CD4-positive, alpha-beta memory T cell (primary cell): ENCODE measurements at places on chromosomes 11 and 22.
A peak's percentile ranks its signal among the peaks of the same experiment; 100 is the strongest.

DNA sequence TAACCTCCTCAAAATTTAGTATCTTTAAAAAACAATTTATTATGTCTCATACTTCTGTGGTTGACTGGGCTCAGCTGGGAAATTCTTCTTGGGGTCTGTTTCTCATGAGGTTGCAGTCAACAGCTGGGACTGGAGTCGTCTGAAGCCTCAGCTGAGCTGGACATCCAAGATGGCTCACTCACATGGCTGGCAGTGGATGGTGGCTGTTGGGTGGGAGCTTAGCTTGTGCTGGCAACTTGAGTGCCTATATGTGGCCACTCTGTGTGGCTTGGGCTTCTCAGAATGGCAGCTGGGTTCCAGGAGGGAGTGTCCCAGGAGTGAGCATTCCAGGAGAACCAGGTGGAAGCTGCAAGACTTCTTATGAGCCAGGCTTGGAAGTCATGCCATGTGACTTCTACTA, 13.2 kb downstream of the THY1 start:
- DNase-seq, result no peak

- DNase-seq, result no peak
Measured at GRCh38 chr11:33444835-33445594, 187.8 kb downstream of the HIPK3 start.

- DNase-seq, result no peak
Measured at GRCh38 chr22:36395915-36396314, 8.1 kb upstream of the MYH9 start.

GRCh38 chr11:121625777-121626506, 173.2 kb upstream of the SORL1-AS1 start:
- DNase-seq, result no peak

DNA sequence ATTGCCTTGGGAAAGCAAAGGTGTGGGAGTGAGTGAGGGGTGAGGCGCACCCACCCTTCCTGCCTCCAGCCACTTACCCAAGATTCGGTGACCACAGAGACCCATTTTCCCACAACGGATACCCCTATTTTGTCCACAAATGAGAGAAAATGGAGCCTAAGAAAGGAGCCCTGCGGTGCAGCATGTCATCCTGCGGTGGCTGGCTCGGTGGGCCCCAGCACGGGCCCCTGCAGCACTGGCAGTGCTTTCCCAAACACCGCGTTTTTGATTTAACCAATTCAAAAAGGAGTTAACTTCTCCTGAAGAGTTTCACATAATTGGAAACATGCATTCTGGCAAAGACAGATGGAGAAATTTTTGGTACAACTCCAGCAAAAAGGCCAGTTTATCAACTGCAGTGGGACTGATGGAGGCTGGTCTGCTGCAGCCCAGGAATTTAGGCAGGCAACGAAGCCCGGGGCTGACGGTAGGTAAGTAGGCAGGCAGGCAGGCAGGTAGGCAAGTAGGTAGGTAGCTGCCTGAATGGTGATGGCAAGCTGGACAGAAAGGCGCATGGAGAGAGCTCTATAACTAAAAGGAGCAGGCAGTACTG, 84.2 kb downstream of the FDX1 start:
- DNase-seq, result no peak

DNA sequence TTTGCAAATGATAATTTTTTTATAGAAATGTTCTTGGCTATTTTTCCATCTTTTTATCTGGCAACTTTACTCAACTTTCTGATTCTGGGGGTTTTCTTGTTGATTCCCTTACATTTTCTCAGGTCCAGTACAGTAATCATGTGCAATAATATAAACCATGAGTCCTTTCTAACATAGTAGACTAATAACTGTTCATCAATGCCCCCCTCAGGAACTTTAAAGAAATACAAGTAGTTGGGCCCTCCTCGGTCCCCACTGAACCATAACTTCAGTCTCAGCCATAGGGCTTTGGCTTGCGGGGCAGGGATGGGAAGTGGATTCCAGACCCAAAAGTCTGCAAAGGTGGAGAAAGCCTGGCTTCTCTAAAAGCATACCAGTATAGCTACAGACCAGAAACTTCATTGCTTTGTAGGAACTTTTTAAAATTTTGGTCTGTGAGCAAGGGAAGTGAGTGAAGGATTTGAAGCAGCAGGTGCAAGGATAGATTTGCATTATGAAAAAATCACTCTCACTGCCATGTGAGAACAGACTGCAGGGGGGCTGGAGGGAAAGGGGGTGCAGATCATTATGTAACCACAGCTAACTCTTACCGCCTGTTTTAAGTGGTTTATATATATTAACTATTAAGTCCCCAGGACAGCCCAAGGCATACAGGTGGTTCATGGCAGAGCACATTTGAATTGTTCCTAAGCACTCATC, 10.4 kb upstream of the TUB start:
- no peak for DNase-seq

GRCh38 chr11:14417186-14417585, 58.2 kb upstream of the RRAS2 start:
- no peak for DNase-seq

DNA sequence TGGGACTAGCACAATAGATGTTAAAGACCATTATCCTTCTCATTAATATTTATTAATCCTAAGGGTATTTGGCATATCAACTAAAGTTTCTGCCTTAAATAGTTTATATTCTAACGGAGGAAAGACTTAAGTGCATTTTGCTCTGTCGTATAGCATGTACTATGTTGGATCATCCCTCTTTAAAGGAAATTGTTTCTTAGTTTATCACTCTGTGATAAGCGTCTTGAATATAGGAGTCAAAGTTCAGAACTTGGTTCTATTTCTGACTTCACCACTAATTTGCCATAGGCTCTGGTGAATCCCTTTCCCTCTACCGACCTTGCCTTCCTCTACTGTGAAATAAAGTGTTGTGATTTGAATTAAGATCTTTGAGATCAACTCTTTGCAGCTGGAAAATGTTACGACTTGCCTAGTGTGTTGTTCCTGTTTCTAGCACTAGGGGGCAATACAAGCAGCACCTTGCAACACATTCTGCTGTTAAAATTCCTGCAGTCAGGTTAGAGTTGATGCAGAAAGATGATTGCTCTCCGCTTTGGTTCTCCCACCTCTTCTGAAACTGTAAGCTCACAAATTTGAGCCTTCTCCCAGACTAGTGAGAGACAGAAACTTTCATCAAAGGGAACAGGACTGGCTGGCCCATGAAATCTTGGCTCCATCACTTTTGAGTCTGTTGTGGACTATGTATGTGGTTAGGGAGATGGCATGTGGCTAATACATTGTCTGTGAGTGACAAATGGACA, 27.8 kb upstream of the ZNRF3 start:
- peak; percentile 59 for DNase-seq

DNA sequence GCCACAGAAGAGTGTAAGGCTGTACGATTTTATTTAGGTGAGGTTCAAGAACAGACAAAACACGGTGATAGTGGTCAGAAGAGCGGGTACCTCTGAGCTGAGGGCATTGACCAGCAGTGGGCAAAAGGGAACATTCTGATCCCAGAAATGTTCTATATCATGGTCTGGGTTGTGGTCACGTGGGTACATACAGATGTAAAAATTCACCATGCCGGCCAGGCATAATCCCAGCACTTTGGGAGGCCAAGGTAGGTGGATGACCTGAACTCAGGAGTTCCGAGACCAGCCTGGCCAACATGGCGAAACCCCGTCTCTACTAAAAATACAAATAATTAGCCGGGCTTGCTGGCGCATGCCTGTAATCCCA, 31.1 kb upstream of the GCAT start:
- DNase-seq, result no peak

- DNase-seq, result no peak
Measured at GRCh38 chr22:28297504-28297903, 378.4 kb upstream of the PITPNB start.

DNA sequence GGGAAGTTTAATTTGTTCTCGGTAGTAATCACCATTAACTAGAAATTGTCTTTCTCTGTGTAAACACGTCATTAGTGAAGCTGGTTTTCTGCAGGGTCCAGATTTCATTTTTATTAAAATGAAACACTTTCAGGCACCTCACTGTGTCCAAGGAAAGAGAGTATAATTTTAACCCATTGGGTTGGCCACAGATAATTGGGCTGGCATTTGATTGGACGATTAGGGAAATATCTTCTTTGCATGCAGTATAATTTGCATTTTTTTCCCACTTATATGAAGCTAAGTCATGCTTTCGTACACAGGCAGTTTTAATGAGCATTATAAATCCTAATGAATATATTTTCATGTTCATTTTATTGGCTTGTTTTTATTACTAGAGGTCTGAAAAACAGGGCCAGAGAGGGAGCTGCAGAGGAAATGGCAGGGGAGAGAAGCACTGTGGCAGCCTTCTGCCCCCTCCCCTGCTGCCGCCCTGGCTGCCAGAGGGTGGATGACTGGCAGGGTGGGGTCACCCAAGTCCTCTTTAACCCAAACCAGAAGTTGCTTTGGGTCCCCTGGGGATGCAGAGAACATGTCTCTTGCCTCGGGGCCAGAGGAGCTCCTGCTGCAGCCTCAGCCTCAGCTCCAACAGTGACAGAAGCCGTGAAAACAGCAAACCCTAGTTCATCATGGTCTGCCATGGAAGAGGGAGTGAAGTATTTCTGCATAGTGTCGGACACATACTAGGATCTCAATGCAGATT, 93.9 kb downstream of the PKNOX2 start:
- no peak for DNase-seq

GRCh38 chr11:67631853-67632174, 2.1 kb upstream of the NUDT8 start:
- no peak for DNase-seq

GRCh38 chr11:16191212-16191867, 165.0 kb downstream of the SOX6 start:
- DNase-seq, result no peak

GRCh38 chr22:39728236-39728860, 157.8 kb downstream of the CACNA1I start:
- DNase-seq, result no peak

DNA sequence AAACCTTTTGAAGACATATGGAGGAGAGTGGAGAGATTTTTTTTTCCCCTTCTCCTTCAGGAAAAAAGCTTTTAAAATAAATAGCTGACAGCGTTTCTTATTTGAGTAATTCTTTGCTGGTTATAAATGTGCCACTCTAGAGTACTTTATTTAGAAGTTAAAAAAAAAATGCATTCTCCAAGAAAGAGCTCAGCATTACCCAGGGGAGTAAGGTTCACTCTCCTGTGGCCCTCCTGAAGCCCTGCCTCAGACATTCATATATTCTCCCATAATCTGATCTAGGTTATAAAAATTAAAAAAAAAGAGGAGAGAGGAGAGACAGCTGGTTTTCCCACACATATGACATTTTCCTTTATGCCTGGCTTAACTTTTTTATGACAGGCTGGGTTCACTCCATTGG, 545.2 kb upstream of the CADM1 start:
- no peak for DNase-seq

DNA sequence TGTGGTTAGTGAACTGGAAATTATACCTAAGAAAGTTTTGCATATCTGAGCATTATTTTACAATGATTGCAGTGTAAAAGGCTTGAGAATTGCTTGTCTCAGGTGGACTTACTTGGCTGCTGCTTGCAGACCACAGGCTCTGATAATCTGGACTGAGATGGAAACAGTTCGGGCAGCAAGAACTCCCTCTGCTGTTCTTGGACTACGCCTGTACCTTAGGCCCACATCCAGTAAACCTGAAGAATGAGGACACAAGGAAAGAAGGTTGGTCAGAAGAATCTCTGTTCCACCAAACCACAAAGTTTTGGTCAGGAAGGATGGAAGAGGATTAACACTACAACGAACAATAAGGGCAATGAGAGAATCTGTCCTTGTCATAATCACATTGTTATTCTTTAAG, 80.1 kb downstream of the C2CD3 start:
- DNase-seq, result no peak

DNA sequence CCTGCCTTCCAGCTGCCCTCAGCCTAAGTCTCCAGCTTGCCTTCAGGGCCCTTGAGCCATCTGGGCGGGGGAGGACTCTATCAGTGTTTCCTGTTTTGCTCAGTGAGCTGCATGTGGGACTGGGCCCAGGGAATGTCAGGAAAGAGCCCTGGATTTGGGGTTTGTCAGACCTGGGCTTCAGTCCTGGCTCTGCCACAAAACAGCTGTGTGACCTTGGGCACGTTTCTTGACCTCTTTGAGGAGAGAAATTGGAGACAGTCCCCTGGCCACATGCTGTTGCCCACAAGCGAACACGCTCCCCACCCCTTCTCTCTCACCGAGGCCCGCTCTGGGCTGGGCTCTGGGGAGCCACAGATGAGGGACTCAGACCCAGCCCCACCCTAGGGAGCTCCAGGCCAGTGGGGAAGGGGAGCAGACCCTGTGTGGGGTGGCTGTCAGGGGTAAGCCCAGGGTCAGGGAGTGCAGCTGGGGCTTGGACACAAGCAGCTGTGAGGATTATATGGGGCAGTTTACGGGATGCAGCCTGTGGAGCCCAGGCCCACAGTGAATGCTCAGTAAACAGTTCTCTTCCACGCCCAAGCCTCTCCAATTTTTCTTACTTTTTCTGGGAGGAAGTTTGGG, 12.3 kb downstream of the MYO7A start:
- DNase-seq, result no peak

DNA sequence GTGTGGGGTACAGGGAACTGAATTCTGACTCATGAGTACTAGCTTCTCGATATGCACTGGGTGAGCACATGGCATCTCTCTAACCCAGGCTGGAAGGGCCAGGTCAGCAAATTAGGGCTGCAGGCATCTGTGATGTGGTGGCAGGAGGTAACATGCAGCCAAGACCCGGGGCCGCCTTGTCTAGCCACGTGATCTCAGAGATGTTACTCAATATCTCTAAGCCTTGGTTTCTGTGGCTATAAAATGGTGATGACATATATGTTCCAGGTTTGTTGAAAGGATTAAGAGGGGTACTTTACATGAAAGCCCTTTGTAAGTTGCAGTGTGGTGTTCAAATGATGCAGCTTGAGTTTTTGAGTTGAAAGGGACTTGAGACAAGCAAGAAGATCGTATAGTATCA, 3.2 kb downstream of the ST14 start:
- DNase-seq, result no peak

GRCh38 chr11:7332451-7332850, 80.7 kb downstream of the SYT9 start:
- no peak for DNase-seq

GRCh38 chr11:110470716-110471115, 41.0 kb downstream of the FDX1 start:
- no peak for DNase-seq

- no peak for DNase-seq
Measured at GRCh38 chr11:86559311-86559945, 113.0 kb downstream of the ME3 start.

- DNase-seq, result no peak
Measured at GRCh38 chr11:24070435-24070834, 426.4 kb upstream of the LUZP2 start.

DNA sequence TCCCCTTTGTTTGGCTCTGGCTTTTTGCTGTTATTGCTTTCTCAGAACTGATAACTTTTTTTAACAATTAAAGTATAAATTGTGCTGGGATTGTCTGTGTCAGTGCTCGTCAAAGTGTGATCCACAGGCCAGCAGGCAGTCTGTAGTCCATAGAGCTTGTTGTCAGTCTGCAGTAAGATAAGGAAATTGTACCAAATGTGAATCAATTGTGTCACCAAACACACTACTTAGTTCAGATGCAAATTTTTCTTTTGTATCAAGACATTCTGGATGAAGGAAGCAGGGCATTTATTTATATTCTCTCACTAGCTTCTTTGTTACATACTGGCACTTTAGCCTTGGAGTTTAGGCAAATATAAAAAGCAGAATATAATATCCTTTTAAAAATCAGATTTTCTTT, 121.0 kb downstream of the WNT11 start:
- no peak for DNase-seq
